ENCODE measurements at places on chromosomes 6 and 20.

DNA sequence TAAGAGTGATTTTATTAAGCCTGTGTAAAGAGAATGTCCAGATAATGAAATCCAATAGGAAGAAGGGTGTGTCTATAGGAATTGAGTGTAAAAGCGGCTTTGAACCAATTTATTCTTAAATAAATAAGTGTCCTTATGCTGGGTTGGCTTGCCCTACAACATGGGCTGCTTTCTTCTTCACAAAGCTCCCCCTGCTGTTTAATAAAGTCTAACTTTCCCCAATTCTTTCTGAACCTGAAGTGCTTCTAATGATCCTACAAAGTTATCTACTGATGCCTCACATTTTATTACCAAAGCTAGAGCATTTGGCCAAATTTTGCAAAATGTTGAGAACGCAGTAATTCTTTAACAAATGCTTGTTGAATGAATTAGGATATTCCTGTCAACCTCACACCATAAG, 36.3 kb upstream of the SIRT5 start:
- no peaks in the 10 kb centered on the region for H3K27me3 ChIP-seq
- no peaks in the 10 kb centered on the region for H3K36me3 ChIP-seq
- H3K4me1 ChIP-seq: peaks cover 7% of the 10 kb centered on the region
- H3K27ac ChIP-seq: no peak overlapping the region
- DNase-seq: no peak

- H3K27ac ChIP-seq: no peak overlapping the region
- no peaks in the 10 kb centered on the region for H3K27me3 ChIP-seq
- peaks cover 4% of the 10 kb centered on the region for H3K4me1 ChIP-seq
- H3K36me3 ChIP-seq: peaks cover 18% of the 10 kb centered on the region
Measured at GRCh38 chr6:33705268-33705885, 6.1 kb downstream of the UQCC2 start.

GRCh38 chr6:129309154-129309553, 400.8 kb downstream of the ARHGAP18 start:
- H3K27me3 ChIP-seq: no peaks in the 10 kb centered on the region
- H3K4me1 ChIP-seq: peaks cover 4% of the 10 kb centered on the region
- H3K4me3 ChIP-seq: no peak overlapping the region

DNA sequence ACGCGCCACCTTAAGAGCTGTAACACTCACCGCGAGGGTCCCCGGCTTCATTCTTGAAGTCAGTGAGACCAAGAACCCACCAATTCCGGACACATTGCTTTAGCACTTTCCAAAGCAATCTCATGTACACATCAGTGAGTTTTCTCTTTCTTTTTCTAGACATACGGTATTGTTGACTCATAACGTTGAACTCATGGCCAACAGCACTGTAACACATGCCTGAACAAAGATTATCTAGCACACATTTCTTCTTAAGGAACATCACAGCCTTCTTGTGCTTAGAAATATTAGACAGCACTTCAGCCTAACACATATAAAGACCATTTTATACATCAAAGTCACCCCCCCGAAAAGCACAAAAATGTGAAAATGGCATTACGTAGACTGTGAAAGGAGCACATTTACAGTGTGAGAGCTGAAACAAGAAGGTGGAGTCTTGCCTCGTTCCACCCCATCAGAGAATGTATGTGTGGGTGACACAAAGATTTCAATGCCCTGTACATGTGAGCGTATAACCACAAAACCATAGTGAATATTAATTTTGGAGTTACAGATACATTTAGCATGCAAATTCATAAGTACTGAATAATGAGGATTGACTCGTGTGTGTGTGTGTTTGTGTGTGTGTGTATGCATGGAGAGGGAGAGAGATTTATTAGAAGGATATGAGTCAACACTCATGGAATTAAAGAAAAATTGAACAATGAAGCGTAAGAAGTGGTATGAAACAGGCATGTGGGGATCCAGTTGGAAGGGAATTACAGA, 134.1 kb downstream of the FAM83B start:
- H3K27ac ChIP-seq: no peak overlapping the region
- H3K27me3 ChIP-seq: no peaks in the 10 kb centered on the region
- no peak for DNase-seq

GRCh38 chr6:45827952-45828530, 187.6 kb downstream of the CLIC5 start:
- H3K4me1 ChIP-seq: no peaks in the 10 kb centered on the region
- H3K27me3 ChIP-seq: no peaks in the 10 kb centered on the region
- no peaks in the 10 kb centered on the region for H3K36me3 ChIP-seq

DNA sequence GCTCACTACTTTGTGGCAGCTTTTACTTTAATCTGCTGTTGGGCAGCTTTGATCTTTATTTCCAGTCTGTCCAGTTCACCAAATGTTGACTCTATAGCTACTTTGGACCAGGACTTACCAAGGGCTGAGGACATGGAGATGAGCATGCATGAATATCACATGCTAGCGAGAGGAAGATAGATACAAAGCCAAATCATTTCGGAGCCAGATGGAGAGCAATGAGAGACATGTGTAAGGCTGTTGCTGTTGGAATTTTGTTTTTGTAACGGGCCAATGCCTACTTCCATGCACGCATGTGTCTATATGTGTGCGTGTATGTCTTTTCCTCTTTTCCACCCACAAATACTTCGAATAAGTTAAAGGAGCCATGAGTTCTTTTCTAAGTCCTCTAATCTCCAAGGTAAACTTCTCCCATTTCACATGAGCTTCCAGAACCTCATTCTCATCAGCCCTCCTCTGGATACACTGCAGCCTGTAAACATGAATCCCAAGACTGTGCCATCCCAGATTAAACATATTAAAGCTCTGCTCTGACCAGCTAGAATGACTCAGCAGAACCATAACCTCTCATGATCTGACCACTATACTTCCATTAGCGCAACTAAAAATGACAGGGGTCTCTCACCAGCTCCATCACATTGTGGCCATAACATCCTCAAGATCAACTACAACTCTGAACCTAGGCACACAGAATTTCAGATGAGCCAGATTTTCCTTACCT, 160.7 kb downstream of the LRFN2 start:
- no peak overlapping the region for H3K27ac ChIP-seq
- no peaks in the 10 kb centered on the region for H3K36me3 ChIP-seq
- H3K4me1 ChIP-seq: no peaks in the 10 kb centered on the region
- no peak for DNase-seq
- H3K4me3 ChIP-seq: no peak overlapping the region

DNA sequence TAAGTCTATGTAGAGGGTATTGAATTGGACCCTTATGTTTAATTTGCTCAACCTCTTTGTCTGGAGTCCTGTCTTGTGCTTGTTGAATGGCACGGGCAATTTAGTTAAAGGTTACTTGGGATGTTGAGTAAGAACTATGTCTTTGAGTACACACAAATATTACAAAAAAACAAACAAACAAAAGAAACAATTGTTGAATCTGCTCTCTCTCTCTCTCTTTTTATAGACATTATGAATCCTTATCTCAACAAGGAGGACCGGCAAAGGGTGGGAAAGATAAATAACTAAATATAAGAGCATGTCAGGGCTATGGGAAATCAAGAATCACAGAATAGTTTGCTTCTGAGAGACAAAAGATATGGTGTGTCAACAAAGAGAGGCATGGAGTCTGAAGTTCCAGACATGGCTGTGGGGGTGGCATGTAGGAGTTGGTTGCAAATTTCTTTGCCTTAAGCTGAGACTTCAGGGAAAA, 608.6 kb downstream of the UTRN start:
- no peak overlapping the region for H3K27ac ChIP-seq
- peaks cover 1% of the 10 kb centered on the region for H3K4me1 ChIP-seq
- H3K36me3 ChIP-seq: no peaks in the 10 kb centered on the region

GRCh38 chr6:138397128-138398122, 6.6 kb upstream of the HEBP2 start:
- no peak for DNase-seq
- H3K27ac ChIP-seq: no peak overlapping the region
- H3K27me3 ChIP-seq: no peaks in the 10 kb centered on the region
- H3K4me1 ChIP-seq: no peaks in the 10 kb centered on the region
- no peak overlapping the region for H3K4me3 ChIP-seq
- no peaks in the 10 kb centered on the region for H3K36me3 ChIP-seq

GRCh38 chr6:16236009-16236501, 2.3 kb upstream of the GMPR start:
- H3K27ac ChIP-seq: no peak overlapping the region
- H3K4me3 ChIP-seq: no peak overlapping the region
- no peak for DNase-seq
- H3K27me3 ChIP-seq: peaks cover 27% of the 10 kb centered on the region
- no peaks in the 10 kb centered on the region for H3K36me3 ChIP-seq

DNA sequence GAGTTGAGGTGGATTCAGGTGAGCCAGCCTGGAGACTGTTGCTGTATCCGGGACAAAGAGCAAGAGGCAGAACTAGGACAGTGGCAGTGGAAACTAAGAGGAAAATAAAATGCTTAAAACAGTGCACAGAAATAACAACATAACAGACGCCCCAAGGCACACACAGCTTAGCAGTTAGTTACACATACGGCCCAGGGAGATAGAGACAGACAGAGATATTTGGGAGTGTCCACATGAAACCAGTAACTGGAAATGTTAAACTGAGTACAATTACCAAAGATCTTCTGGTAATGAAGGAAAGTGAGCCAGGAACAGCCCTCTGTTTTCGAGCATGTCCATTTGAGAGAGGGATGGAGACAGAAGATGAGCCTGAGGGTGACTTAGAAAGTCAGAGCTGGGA, 237.5 kb upstream of the QKI start:
- no peak for DNase-seq
- no peak overlapping the region for H3K4me3 ChIP-seq
- H3K27ac ChIP-seq: no peak overlapping the region
- no peaks in the 10 kb centered on the region for H3K36me3 ChIP-seq
- peaks cover 7% of the 10 kb centered on the region for H3K4me1 ChIP-seq
- no peaks in the 10 kb centered on the region for H3K27me3 ChIP-seq

- no peaks in the 10 kb centered on the region for H3K27me3 ChIP-seq
- no peak overlapping the region for H3K4me3 ChIP-seq
- no peak for DNase-seq
- H3K4me1 ChIP-seq: no peaks in the 10 kb centered on the region
Measured at GRCh38 chr20:56778765-56779195, 149.7 kb downstream of the TFAP2C start.

DNA sequence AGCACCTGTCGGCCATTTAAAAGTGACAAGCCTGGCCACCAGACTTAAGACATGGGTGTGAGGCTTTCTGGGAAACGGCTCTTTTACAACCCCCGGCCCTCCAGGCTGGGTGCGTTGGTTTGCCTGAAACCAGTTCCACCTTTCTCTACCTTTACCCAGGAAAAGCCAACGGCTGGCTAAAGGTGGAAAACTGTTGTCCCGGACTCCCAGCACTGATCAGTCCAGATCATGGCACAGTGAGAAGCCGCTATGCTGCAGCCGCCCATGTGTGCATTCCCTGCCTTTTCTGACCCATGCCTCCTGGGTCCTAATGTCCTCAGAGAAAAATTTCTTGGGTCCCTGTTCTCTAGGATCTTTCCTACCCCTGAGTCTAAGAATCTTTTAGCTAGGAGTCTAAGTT, 655.7 kb upstream of the HS3ST5 start:
- no peak overlapping the region for H3K4me3 ChIP-seq
- H3K36me3 ChIP-seq: no peaks in the 10 kb centered on the region
- no peak for DNase-seq
- H3K27ac ChIP-seq: no peak overlapping the region
- no peaks in the 10 kb centered on the region for H3K27me3 ChIP-seq

- H3K4me3 ChIP-seq: no peak overlapping the region
- peaks cover 22% of the 10 kb centered on the region for H3K4me1 ChIP-seq
- no peaks in the 10 kb centered on the region for H3K36me3 ChIP-seq
- no peaks in the 10 kb centered on the region for H3K27me3 ChIP-seq
Measured at GRCh38 chr6:106749609-106750008, 120.2 kb downstream of the QRSL1 start.

GRCh38 chr6:125307964-125308615, 6.3 kb upstream of the HDDC2 start:
- H3K4me1 ChIP-seq: no peaks in the 10 kb centered on the region
- H3K4me3 ChIP-seq: no peak overlapping the region
- H3K36me3 ChIP-seq: no peaks in the 10 kb centered on the region
- H3K27me3 ChIP-seq: no peaks in the 10 kb centered on the region
- DNase-seq: no peak
- no peak overlapping the region for H3K27ac ChIP-seq

DNA sequence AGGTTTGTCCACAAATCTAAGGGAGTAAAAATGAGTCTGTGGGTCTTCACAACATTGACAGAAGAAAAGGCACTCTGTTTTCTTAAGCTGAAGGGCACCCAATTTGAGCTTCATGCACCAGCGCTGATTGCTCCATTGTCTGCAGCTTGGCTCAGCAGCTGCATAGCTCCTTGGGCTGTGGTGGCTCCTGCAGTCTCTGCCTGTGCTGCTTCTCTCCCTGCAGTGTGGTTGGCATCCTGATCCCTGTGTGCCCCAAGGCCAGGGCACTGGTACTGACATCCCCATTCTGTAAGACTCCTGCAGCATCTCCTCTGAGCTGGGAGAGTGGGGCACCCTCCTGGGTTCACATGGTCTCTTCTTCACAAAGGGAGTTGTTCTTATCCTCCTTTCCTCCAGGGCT, 83.2 kb upstream of the B3GAT2 start:
- no peak for DNase-seq
- H3K36me3 ChIP-seq: no peaks in the 10 kb centered on the region
- H3K27me3 ChIP-seq: no peaks in the 10 kb centered on the region

GRCh38 chr6:47083586-47084047, 41.5 kb upstream of the ADGRF1 start:
- H3K4me3 ChIP-seq: no peak overlapping the region
- no peaks in the 10 kb centered on the region for H3K36me3 ChIP-seq
- DNase-seq: no peak
- H3K27ac ChIP-seq: no peak overlapping the region
- no peaks in the 10 kb centered on the region for H3K27me3 ChIP-seq
- H3K4me1 ChIP-seq: no peaks in the 10 kb centered on the region

DNA sequence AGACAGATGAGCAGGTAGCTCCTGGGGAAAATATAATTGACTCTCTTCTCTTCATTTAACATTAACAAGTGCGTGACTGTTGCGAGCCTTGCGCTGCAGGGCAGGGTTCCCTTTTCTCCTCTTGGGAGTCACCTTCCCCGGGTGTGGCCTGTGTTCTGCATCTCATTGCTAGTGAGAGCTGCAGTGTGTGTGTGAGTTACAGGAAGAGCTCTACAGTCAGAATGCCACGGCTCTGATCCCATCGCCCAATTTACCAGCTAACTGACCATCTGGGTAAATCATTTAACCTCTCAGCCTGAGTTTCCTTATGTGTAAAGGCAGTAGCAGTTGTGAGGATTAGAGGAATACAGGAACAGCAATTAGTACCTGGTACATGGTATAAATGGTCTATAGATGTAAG, 106.8 kb upstream of the NUP153 start:
- H3K27ac ChIP-seq: no peak overlapping the region
- H3K4me3 ChIP-seq: no peak overlapping the region
- no peaks in the 10 kb centered on the region for H3K4me1 ChIP-seq
- H3K27me3 ChIP-seq: no peaks in the 10 kb centered on the region
- no peak for DNase-seq

GRCh38 chr6:130129762-130130246, 92.9 kb downstream of the SAMD3 start:
- no peaks in the 10 kb centered on the region for H3K36me3 ChIP-seq
- no peaks in the 10 kb centered on the region for H3K27me3 ChIP-seq
- DNase-seq: no peak
- no peak overlapping the region for H3K4me3 ChIP-seq
- no peak overlapping the region for H3K27ac ChIP-seq
- H3K4me1 ChIP-seq: no peaks in the 10 kb centered on the region

GRCh38 chr6:166244353-166245045, 63.7 kb downstream of the PRR18 start:
- no peaks in the 10 kb centered on the region for H3K27me3 ChIP-seq
- no peaks in the 10 kb centered on the region for H3K36me3 ChIP-seq
- DNase-seq: no peak
- H3K4me1 ChIP-seq: no peaks in the 10 kb centered on the region
- no peak overlapping the region for H3K4me3 ChIP-seq

- H3K36me3 ChIP-seq: no peaks in the 10 kb centered on the region
- H3K4me3 ChIP-seq: no peak overlapping the region
- no peaks in the 10 kb centered on the region for H3K27me3 ChIP-seq
- no peak for DNase-seq
- H3K4me1 ChIP-seq: peaks cover 5% of the 10 kb centered on the region
Measured at GRCh38 chr6:137362878-137363804, 131.1 kb downstream of the OLIG3 start.
